ENCODE measurements at places on chromosomes 12 and 14.

GRCh38 chr14:76957224-76957891 lies 71.2 kb downstream of the IRF2BPL start:
- peak overlapping the region; percentile 92 for H3K27ac ChIP-seq
- DNase-seq, result no peak
- peaks cover 95% of the 10 kb centered on the region for H3K4me1 ChIP-seq

- no peaks in the 10 kb centered on the region for H3K4me1 ChIP-seq
- no peaks in the 10 kb centered on the region for H3K36me3 ChIP-seq
- peak; percentile 70 for DNase-seq
- H3K27ac ChIP-seq, result no peak within 1 kb of the TSS
Measured at GRCh38 chr14:20802341-20803084, at the start of gene RNASE1. Gene RNASE1, minus strand, starts transcription at chr14:20802844. Its CDS starts 776 bp downstream, at chr14:20802068.

DNA sequence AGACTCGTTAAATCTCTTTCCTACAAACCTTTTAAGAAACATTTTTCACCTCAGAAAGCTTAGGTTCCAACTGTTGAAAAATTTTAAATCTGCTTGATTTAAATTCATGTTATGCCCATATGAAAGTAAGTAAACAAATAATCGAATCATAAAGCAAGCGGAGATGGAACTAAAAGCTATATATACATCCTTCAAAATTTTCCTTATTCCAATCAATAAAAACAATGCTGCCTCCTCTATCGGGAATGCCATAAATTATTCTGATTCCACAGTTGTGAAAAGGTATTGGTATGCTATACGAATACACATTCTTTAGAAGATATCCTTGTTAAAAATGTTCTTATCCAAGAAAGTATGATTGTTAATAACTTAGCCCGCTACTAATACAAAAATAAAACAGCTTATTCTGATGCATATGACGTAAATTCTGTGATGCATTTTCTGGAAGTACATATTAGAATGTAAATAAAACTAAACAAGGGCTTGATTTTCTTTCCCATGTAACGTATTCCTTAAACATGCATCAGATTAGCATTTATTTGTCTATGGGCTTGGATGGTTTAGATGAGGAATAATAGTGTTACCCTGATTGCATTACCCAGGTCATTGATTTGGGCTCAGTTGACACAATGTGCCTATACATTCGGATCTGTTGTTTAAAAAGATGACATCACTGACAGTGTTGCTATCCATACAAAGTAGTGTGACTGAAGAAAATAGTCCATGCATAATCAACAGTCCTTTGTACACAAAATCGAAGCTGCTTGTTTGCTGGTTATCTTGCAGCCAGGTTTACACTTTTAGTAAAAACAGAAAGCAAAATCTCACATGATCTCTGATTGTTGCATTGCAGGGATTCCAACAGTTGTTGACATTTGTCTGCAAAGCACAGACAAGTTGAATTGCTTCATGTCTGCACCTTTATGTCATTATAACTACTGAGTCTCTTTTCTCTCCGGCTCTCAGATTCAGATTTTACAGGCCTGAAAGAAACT lies 656 bp upstream of the DTD2 start:
- H3K27me3 ChIP-seq, result no peaks in the 10 kb centered on the region
- H3K4me3 ChIP-seq, result peak overlapping the region; percentile 79
- H3K4me1 ChIP-seq, result peaks cover 21% of the 10 kb centered on the region
- no peaks in the 10 kb centered on the region for H3K36me3 ChIP-seq

GRCh38 chr14:66330228-66330627 lies 155.9 kb upstream of the CCDC196 start:
- H3K27ac ChIP-seq, result no peak overlapping the region
- H3K27me3 ChIP-seq, result no peaks in the 10 kb centered on the region
- no peaks in the 10 kb centered on the region for H3K4me1 ChIP-seq
- no peak overlapping the region for H3K4me3 ChIP-seq

DNA sequence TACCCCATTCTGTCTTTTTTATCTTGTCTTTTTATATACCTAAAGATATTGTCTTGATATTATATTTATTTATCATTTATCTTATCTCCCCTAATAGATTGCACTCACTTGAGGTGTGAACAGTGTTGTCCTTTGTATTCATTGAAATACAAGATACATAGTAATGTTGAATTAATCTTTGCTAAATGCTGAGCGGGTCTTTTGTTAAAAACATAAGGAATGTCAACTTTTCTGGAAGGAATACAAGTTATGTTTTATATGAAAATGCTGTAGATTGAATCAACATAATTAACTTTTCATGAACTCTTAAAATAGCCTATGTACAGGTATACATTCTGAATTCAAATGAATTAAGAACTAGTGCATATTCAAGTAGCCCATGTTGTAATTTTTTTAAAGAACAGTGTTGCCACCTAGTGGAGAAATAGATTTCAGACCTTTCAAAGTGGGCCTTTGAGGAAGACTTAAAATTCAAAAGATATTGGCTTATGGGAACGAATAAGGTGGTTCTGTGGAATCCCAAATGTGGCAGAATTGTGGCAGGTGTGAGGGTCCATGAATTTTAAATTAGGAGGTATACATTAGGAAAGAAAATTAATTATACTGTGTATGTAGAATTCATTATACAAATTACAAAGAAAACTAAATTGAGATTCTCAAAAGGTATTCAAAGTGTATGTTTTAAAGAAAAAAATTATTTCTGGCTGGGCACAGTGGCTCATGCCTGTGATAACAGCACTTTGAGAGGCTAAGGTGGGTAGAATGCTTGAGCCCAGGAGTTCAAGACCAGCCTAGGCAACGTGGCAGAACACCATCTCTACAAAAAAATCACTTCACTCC lies 19.1 kb downstream of the BBOF1 start:
- H3K27me3 ChIP-seq, result no peaks in the 10 kb centered on the region
- no peaks in the 10 kb centered on the region for H3K4me1 ChIP-seq
- H3K4me3 ChIP-seq, result no peak overlapping the region
- no peak overlapping the region for H3K27ac ChIP-seq
- DNase-seq, result no peak

GRCh38 chr12:92582475-92582874 lies 120.3 kb upstream of the PLEKHG7 start:
- no peak overlapping the region for H3K27ac ChIP-seq
- no peaks in the 10 kb centered on the region for H3K4me1 ChIP-seq
- no peaks in the 10 kb centered on the region for H3K27me3 ChIP-seq
- H3K36me3 ChIP-seq, result no peaks in the 10 kb centered on the region

GRCh38 chr12:57072661-57073060 lies 5.9 kb downstream of the NEMP1 start:
- H3K4me3 ChIP-seq, result peak overlapping the region; percentile 33
- peaks cover 42% of the 10 kb centered on the region for H3K36me3 ChIP-seq
- DNase-seq, result no peak
- no peaks in the 10 kb centered on the region for H3K27me3 ChIP-seq

DNA sequence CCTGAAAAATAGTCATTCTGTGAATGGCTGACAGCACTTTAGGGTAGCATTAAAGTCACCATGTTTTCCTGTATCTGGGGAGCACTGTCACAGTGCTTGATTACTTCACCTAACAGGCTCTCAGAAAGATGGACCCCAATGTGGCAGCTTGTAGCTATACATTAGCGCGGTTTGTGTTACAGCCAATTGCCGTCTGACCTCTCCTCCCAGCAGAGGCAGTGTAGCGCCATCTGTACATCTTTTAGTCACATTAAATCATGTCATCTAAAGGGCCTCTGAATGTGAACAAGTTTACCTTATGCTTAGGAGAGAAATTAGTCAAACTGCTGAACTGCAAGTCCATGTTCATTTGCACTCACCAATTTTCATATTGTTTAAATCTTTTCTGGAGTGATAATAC lies 113.7 kb downstream of the LMO3 start:
- no peaks in the 10 kb centered on the region for H3K27me3 ChIP-seq
- H3K27ac ChIP-seq, result no peak overlapping the region
- no peaks in the 10 kb centered on the region for H3K36me3 ChIP-seq
- no peak overlapping the region for H3K4me3 ChIP-seq
- DNase-seq, result no peak

- no peak for DNase-seq
- no peaks in the 10 kb centered on the region for H3K36me3 ChIP-seq
- H3K27me3 ChIP-seq, result no peaks in the 10 kb centered on the region
- no peaks in the 10 kb centered on the region for H3K4me1 ChIP-seq
- no peak overlapping the region for H3K4me3 ChIP-seq
- no peak overlapping the region for H3K27ac ChIP-seq
Measured at GRCh38 chr14:90987140-90987539, 73.3 kb downstream of the RPS6KA5 start.

All from tibial artery (tissue), 4 donors.